PC-3 (cell line): ENCODE measurements at places on chromosomes 6 and 20.
A peak's percentile ranks its signal among the peaks of the same experiment; 100 is the strongest.

DNA sequence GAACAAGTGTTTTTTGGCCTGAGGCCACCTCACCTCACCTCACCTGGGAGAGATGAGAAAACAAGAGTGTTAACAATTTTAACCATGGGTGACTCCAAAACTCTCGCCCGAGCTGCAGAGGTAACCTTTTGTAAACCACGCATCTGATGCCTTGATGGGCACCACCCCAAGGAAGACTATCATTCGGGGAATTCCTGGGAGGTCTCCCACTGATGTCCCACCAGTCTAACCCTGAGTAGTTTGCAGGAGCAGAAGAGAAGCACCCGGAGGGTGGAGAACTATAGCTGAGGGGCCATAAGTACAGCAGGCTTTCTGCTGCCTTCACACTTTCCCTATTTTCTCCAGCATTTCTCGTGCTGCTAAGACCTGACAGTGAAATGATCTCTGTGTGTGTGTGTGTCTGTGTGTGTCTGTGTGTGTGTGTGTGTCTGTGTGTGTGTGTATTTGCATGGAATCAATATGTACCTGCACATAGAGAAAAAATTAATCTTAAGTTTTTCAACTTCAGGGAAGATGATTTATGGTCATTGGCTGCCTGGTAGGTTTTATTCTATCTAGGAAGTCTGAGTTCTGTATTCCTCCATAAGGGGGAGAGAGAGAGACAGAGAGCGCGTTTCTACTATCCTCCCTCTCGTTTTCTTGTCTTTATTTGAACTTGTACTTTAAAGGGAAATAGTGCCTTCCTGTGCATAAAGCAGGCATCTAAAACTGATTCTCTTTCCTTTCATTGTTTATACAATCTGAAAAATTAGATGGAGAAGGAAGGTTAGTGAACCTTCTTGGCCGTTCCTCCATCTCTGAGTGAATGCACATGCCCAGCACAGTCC lies 75.8 kb downstream of the CAP2 start:
- DNase-seq, result no peak

DNA sequence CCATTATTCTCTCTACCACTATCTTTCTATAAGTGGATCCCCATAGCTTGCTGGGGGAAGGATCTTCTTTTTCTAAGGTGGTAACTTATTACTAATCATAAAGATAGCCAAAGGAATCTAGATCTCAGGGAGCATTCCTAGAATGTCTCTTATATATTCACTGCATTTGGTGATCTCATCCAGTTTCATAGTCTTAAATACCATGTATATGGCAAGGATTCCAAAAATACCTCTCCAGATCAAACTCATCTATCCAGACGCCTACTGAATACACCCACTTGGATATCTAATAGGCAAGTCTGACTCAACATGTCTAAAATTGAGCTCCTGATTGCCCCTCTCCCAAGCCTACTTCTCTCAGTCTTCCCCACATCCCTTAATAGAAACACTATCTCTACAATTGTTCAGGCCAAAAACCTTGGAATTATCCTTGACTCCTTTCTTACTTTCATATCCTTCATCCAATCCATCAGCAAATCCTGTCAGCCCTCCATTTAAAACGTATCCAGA lies 264.4 kb downstream of the HACE1 start:
- DNase-seq, result no peak

- no peak for DNase-seq
These were observed 27.7 kb upstream of the EDN1 start for GRCh38 chr6:12262236-12263061.

DNA sequence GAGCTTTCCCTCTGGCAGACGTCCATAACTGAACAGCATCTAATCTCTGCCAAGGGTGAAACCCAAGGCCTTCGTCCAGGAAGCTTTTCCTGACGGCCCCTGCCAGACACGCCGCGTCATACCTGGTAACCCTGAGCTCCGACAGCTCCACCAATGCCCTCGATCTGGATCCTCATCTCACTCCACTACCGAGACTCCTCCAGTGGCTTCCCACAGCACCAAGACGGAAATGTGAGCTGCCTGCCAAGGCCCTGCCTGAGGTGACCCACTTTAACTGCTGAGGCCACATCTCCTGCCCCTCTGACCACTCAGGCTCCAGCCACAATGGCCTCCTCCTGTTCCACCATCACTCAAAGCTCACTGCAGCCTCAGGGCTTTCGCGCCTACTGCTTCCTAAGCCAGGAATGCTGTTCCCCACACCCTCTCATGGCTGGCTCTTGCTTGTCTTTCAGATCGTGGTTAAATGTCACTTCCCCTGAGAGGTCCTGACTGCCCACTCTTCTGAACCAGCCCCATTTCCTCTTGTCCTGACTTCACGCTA lies 143.2 kb downstream of the PREX1 start:
- DNase-seq, result no peak

GRCh38 chr20:38214256-38215193 lies 46.0 kb downstream of the KIAA1755 start:
- no peak for DNase-seq

GRCh38 chr6:33391922-33392594 lies 435 bp downstream of the KIFC1 start:
- peak; percentile 16 for DNase-seq

DNA sequence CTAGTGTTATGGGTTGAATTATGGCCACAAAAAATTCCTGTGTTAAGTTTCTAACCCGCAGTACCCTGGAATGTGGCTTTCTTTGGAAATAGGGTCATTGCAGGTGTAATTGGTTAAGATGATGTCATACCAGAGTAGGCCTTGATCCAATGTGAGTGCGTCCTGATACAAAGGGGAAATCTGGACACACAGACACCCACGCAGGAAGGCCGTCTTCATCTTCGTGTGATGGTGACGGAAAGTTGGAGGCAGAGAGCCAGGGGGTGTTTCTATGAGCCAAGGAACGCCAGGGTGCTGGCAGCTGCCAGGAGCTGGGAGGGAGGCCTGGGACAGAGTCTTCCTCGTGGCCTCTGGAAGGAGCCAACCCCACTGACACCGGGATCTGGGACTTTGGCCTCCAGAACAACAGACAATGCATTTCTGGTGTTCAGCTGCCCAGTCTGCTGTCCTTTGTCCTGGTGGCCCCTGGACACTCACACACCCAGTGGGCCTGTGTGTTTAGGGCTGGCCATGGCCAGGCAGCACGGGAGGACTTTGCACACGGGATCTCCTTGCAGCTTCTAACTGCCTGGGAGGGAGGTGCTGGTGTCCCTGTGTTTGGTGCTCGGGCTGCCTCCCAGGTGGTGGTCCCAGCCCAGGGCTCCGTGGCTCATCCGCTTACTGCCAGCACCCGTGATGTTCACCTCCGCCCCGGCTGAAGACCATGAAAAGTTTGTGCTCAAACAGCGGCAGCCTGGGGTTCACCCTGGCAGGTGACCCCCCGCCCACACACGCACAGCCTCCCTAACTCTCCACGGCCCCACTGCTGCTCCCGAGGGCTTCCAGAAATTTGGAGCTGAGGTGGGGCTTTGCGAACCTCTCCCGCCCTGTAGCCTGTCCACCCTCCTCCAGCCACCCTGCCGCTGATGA lies 53.4 kb upstream of the GATA5 start:
- DNase-seq, result no peak

DNA sequence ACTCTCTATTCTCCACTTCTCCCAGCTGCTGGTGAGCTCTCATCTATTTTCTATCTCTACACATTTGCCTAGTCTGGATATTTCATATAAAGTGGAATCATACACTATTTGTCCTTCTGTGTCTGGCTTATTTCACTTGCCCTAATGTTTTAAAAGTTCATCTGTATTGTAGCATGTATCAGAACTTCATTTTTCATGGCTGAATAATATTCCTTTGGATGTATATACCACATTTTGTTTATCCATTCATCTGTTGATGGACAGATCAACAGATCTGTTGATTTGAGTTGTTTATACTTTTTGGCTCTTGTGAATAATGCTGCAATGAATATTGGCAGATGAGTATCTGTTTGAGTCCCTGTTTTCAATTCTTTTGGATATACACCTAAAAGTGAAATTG lies 49.6 kb downstream of the NHLRC1 start:
- DNase-seq, result no peak

DNA sequence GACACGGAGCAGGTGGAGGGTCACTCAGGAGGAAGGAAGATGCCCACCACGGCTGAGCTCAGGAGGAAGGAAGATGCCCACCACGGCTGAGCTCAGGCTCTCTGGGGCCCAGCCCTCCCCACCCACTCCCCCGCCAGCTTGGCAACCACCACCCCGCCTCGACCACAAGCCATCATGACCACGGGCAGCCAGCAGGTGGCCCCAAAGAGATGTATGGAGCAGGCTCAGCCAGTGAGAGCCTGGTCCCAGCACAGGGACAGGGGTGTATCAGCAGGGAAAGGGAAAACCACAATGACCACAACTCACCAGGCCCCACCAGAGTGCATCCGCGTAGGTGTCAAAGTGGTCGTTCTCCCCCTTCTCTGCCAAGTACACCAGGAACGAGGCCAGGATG lies 30.4 kb downstream of the KCNQ2 start:
- DNase-seq, result peak; percentile 73

DNA sequence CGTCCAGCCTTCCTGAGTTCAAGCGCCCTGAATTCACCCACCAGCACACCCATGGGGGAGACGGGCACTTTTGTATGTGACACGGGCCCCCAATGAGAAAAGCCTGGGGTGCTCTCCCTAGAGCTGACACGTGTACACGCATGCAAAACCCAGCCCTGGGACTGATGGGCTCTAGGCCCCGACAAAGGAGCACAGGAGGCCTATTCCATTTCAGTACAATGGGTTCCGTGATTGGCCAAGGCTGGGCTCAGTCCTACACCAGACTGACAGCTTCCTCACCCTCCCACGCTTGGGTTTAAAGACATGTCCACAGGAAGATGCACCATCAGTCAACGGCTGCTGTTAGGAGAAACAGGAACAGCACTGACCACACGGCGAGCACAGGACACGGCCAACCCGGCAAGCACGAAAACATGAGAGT lies 8.8 kb downstream of the ZBTB46 start:
- DNase-seq, result no peak

GRCh38 chr6:90249034-90249433 lies 47.6 kb downstream of the BACH2 start:
- peak; percentile 39 for DNase-seq

- peak; percentile 88 for DNase-seq
These were observed at the start of gene CNKSR3 for GRCh38 chr6:154510144-154510905. CNKSR3 (minus strand) TSS chr6:154510685; CDS start chr6:154510114, 571 bp downstream.

- no peak for DNase-seq
These were observed 99.7 kb downstream of the CLIC5 start for GRCh38 chr6:45915780-45916468.

GRCh38 chr20:19849341-19850197 lies 91.5 kb downstream of the RIN2 start:
- no peak for DNase-seq

DNA sequence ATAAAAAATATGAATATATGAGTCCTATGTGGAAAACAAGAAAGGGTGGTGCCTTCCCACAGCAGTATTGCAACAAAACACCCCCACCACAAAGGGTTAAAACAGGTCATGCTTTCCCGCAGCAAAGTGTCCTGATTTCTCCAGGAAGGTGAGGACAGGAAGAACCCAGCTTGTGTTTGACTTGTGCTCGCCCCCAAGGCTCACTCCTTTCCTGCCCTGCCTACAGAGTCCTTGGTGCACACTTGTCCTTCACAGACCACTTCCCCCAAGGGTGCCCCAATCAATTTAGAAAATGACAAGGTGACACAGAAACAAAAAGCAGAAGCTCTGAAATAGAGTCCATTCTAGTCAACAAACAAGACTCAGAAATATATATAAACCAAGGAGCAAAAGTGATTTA lies 237.4 kb downstream of the PTPRK start:
- DNase-seq, result no peak

GRCh38 chr20:13898012-13898612 lies 92.3 kb downstream of the SEL1L2 start:
- DNase-seq, result peak; percentile 58

- DNase-seq, result no peak
These were observed 1.4 kb upstream of the FILIP1 start for GRCh38 chr6:75495011-75495410.

DNA sequence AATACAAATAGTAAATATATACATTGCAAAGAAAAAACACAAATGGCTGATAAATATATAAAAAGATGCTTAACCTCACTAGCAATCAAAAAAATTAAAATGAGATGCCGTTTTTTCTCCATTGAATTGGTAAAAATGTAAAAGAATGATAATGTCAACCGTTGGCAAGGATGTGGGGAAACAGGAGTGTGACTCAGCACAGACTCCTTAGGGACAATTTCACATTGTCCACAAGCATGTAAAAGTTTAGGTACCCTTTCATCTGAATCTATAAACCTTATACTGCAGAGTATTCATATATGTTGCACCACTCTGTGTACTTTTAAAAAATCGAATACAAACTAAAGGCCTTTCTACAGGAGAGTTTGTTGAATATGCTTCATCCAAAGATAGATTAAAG lies 143.1 kb upstream of the RREB1 start:
- DNase-seq, result peak; percentile 53

GRCh38 chr6:101066481-101066880 lies 185.4 kb upstream of the ASCC3 start:
- DNase-seq, result no peak

DNA sequence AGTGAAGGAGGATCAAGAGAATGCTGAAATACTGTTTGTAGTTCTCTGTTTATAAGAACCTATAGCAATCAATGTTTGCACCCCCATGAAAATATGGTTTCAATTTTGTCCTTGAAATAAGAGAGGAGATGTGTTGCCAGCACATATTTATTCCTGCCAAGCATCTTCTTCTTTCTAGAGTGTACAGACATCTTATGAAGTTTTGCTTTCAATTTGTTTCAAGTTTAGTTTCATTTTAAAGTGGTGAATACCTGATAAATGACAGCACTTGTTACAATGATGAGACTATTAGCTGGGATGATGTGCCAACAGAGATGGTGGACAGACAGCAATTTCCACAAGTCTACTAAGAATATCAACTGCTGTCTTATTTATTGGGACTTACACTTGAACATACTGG lies 39.2 kb upstream of the CENPW start:
- DNase-seq, result no peak

DNA sequence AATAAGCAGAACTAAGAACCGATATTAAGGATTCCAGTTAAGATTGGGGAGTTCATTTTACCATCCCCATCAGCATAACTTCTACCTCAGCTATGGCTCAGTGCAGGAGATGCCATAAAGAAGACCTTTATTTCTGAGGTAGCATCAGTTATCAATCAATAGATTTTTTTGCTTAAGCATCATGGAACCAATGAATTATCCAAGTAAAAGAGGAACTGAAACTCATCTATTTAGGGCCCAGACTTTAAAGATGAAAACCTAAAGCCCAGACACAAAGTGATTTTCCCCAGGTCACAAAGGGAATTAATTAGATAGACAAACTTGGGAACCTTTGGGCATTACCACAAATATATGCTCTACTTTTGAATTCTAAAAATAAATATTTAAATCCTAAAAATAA lies 59.2 kb upstream of the TINAG start:
- no peak for DNase-seq

DNA sequence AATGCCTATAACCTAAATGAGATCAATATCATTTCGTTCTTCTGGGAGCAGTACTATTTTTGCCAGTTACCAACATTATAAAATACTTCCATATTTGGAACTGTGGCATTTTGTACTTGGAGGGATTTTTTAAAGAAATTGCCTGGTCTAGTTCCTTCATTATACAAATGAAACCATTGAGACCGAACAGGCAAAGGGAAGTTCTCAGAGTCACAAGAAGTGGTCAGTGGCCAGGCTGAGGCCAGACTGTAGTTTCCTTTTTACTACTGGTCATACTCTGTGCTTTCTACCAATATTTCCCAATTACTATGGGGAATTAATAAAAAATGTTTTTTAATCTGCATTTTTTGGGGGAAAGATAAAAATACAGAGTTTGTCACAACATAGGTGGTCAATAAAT lies 332.0 kb downstream of the NRN1 start:
- no peak for DNase-seq
